Spinal cord (tissue), 10 donors: ENCODE measurements at places on chromosomes 4 and X. TPM values are rescaled to one million over a fixed set of nuclear protein-coding genes. Genes with fewer than 3 reads are reported as not detected.
A peak's percentile ranks its signal among the peaks of the same experiment; 100 is the strongest.

CXCL3 gene
- 2.2 TPM for polyA plus RNA-seq

FOXR2 gene
- polyA plus RNA-seq: not detected

CAPN6 gene
- polyA plus RNA-seq: 6.8 TPM

MTHFD2L gene
- 42.1 TPM for polyA plus RNA-seq

CDKL2 gene
- 14.3 TPM for polyA plus RNA-seq

BANK1 gene
- polyA plus RNA-seq: 0.95 TPM

SMIM43 gene
- 0.81 TPM for polyA plus RNA-seq

CRMP1 gene
- polyA plus RNA-seq: 479 TPM

SRD5A3 gene
- polyA plus RNA-seq: 18.6 TPM

APLN gene
- 12.2 TPM for polyA plus RNA-seq

BMP3 gene
- 2.9 TPM for polyA plus RNA-seq

ENAM gene
- polyA plus RNA-seq: 0.46 TPM

EXOC1L gene
- not detected for polyA plus RNA-seq

IL15 gene
- polyA plus RNA-seq: 1.1 TPM

NAT8L gene
- polyA plus RNA-seq: 60.5 TPM

XAGE1A gene
- polyA plus RNA-seq: not detected

MAGEB3 gene
- not detected for polyA plus RNA-seq

ARHGAP4 gene
- polyA plus RNA-seq: 26.0 TPM

NHS gene
- 14.7 TPM for polyA plus RNA-seq

DNA sequence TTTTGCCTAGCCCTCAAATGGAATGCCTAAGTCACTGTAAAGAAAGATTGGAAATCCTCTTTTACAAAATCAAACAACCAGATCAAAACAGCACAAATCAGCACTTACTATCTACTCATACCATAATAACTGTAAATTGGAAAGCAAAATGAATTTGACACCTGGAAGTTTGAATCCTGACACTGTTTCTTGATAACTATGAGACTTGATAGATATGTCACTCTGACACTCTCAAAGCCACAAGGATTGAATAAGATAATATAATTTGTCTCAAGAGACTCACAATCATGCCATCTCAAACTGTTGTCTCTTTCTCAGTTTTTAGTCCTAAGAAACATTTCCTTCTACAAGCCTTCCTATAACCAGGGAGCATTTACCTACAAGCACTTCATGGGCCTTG lies 302.6 kb upstream of the DIAPH2 start:
- DNase-seq: no peak

DNA sequence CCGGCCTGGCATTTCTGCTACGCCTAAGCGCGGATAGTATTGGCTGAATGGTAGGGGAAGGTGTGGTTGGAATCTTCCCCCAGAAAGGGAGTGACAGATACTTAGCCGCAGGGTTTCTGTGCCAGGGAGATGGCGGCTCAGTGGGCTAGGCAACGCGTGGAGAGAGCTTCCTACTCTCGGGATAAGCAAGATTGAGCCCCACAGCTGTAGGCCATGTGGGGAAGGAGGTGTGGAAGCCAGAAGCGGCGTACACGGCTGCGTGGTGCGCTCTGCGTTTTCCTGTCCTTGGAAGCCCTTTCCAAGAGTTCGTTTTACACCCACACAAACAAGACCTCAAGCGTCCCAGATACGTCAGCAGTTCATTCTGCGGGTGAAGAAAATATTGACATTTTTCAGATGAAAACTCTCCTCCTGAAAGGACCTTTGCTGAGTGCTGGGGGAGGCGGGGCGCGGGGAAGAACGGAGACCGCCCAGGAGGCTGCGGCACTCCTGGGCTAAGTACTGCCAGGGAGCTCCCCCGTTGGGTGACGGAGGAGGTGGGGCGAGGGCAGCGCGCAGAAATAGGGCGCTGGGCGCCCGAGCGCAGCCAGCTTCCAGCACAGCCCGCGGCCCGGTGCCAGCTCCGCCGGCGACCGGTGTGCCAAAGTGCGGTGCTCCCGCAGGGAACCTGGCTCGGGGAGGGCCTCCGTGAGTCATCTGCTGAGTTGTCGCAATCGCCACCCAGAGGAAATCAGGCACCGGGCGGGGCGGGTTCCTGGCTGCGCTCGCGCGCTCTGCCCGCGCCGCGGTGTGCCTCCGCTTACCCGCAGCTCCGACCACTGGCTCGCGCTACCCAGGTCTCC lies at the start of gene GPAT3:
Gene GPAT3, plus strand, starts transcription at position 589 of the 842 bp plus-strand sequence. CDS start 515 bp downstream, outside the sequence.
- no peak for DNase-seq

GRCh38 chr4:7422151-7422897 lies 12.4 kb downstream of the PSAPL1 start:
- DNase-seq: no peak

DNA sequence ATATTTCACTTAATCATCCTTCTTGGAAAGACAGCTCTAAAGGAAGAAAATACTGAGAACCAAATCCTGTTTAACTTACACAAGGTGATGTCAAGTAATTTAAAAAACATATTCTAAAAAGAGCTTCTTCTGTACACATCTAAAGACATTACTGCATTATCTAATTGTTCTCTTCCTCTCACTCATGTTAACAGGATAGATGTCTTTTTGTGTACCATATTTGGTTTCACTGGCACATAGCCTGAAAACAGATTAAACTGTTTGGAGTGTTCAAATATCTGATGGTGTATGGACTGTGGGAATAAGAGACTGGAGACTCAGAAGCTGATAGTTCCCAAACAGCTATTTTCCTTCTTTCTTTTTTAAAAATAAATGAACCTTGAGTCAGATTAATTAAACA lies 213.3 kb upstream of the MAB21L2 start:
- peak; percentile 33 for DNase-seq

GRCh38 chr4:46508216-46508615 lies 118.3 kb upstream of the GABRA2 start:
- DNase-seq: no peak

- no peak for DNase-seq
These were observed 20.4 kb upstream of the RAB40A start for GRCh38 chrX:103539695-103540094.

GRCh38 chr4:175542786-175543185 lies 269.3 kb downstream of the GPM6A start:
- DNase-seq: peak; percentile 71

GRCh38 chr4:125689805-125690204 lies 375.1 kb downstream of the FAT4 start:
- no peak for DNase-seq

GRCh38 chr4:98529970-98530569 lies 128.3 kb downstream of the TSPAN5 start:
- no peak for DNase-seq

GRCh38 chr4:128913228-128913627 lies 103.7 kb downstream of the JADE1 start:
- no peak for DNase-seq

DNA sequence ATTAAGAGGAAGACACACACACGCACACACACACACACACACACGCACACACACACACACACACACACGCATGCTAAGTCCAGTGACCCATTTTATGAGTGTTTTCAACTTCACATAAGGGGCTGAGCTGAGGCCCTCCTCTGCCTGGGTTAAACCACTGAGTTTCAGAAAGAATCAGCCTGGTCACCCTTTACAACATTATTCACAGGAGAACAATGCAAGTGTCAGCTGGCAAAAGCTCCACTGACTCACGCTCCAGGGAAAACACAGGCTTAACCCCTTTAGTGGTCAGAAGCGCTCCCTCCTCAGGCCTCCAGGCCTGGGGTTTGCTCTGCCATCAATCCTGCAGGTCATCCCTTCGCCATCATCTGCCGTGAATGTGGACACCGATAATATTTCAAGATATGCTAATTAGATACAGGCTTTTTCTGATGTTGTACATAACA lies 46.9 kb downstream of the ACOX3 start:
- peak; percentile 83 for DNase-seq

GRCh38 chrX:39669668-39670067 lies 428.1 kb downstream of the BCOR start:
- DNase-seq: no peak

GRCh38 chr4:173538148-173538908 lies 8.3 kb upstream of the HAND2 start:
- no peak for DNase-seq

DNA sequence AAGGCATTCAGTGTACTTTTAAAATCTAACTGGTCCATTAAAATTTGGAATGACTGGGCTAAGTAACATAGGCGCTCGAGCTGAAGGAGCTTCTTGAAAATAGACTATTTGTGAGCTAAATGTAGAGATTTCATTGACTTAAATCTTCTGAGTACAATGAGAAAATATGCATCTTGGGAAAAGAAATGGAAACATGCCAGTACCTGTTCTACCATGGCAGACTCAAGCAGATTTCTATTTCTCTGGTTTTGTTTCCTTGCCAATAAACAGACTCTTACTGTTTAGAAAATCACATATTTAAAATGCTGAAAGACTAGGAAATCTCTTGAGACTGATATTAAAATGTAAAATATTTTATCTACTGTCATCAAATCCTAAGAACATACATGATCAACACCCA lies 678.1 kb downstream of the FAT4 start:
- peak; percentile 12 for DNase-seq

GRCh38 chrX:19156186-19156585 lies 33.9 kb upstream of the ADGRG2 start:
- DNase-seq: no peak

GRCh38 chrX:63434665-63435064 lies 83.5 kb upstream of the SPIN4 start:
- no peak for DNase-seq

- DNase-seq: no peak
These were observed 250.0 kb downstream of the CBR4 start for GRCh38 chr4:168759959-168760527.

DNA sequence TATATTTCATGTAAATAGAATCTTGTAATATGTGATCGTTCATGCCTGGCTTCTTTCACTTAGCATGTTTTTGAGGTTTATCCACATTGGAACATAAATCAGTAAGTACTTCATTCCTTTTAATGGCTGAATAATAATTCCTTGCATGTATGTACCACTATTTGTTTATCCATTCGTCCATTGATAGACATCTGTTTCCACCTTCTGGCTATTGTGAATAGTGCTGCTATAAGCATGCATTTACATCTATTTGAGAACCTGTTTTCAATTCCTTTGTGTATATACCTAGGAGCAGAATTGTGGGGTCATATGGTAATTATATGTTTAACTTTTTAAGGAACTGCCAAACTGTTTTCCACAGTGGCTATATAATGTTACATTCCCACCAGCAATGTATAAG lies 356.7 kb upstream of the DIPK2B start:
- no peak for DNase-seq

DNA sequence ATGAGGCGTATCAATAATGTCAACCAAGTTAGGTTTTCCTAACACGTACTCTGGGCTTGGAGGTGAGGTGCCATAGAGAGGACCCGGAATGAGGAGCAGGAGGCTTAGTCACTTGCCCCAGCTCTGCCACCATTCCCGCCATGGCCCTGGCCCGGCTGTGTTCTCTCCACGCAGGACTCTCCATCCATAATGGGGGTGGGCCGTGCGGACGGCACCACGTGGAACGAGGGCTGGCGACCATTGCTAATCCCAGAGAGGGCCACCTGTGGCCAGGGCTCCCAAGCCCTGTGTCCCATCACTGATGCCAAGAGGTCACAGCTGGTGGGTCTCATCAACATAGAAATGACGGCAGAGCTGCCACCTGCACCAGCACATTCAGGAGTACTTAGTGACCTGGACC lies 76.4 kb downstream of the JAKMIP1 start:
- DNase-seq: no peak

DNA sequence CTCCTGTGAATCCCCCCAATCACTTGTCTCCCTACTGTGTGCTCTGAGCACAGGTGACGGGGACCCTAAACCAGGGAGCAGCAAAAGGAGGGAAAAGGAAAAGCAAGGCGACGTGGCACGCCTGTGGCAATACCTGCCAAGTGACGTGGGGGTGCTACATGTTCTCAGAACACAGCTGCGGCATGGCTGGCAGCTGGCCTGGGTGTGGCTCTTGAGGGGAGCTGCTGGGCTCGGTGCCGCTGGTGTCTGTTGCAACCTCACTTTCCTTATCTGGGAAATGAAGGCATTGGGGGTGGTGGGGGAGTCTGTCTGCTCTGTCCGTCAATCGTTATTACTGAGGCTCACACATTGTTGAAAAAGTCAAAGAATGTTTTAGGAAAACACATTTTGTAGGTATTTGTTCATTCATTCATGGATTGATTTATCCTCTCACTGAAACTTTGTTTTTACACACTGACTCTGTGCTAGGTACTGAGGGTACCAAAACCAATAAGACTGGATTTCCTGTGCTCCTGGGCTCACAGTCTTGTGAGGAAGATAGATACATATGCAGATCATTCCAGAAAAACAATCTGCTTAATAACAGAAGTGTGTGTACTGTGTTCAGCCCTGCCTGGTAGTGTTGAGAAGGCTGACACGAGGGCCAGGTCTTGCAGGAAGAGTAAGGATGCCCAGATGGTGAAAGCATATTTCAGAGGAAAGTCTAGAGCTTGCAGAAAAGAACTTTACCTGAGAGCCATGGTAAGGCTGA lies 217.6 kb downstream of the PTTG2 start:
- no peak for DNase-seq

GRCh38 chr4:13248621-13249298 lies 235.4 kb downstream of the RAB28 start:
- no peak for DNase-seq

- peak; percentile 80 for DNase-seq
These were observed 1.4 kb downstream of the ELOVL6 start for GRCh38 chr4:110196871-110197528.

DNA sequence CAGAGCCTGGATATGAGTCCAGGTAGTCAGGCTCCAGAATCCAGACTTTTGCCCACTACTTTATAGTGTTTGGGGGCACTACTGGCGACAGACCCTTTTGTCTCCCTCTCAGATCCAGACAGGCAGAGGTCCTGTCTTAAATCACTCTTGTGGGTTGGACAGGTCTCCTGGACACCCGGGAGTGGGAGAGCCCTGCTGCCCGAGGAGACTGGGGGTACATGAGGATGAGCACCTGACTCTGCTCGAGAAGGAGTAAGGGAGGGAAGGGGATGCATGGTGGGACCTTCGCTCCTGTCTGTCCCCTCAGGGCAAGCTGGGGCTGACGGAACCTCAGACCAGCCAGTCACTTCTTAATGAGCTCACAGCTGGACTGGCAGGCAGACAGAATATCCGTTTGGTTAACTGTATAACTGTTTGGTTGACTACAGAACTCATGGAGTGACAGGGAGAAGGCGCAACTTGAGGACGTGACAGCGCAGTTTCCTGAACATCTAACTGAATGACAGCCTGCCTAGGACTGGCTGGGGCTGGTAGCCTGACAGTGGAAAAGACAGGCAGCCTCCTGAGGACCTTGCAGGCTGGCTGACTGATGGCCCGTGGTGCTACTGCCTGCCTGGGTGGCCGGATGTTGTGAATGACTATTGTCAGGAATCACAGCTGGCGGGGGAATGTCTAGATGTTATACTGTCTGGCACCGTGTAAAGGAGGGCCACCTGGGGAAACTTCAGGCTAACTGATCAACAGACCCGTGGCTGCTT lies 1.6 kb upstream of the SUV39H1 start:
- DNase-seq: no peak
